ENCODE measurements at places on chromosomes 3 and 15.

DNA sequence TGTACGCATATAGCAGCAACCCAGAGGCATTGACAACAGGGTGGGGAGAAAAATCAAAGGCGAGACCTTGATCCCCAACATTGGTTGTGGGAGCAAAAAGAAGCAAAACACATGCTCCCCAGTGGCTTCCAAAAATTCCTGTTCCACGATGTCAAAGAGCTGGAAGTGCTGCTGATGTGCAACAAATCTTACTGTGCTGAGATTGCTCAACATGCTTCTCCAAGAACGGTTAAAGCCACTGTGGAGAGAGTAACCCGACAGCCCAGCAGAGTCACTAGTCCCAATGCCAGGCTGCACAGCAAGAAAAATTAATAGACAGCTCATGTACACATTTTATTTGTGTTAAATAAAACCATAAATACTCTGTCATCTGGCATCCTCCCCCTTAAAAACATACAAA is 179.9 kb upstream of the PFN2 start:
- no peak for DNase-seq

GRCh38 chr15:101799665-101800064 is 3.6 kb upstream of the OR4F6 start:
- DNase-seq, result no peak

DNA sequence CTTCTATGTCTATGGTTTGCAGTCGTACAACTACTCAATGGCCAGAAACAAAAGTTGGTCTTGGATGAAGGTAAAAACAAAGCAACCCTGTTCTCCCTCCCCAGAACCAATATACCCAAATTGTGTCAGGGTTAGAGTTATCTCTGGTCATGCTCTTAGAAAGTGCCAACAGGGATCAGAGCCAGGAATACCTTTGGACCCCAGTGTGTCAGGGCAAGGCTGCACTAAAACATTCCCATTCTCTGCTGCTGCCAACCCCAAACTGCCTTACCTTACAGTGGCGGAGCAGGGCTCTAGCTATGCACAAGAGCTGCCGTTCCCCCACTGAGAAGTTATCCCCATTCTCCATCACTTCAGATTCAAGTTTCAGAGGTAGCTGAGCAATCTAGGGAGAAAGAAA is 42.4 kb upstream of the PARL start:
- DNase-seq, result no peak

GRCh38 chr3:23834082-23834870 is 28.5 kb downstream of the UBE2E1 start:
- DNase-seq, result no peak

GRCh38 chr15:99053380-99054024 is 45.9 kb upstream of the PGPEP1L start:
- DNase-seq, result no peak

GRCh38 chr15:97425596-97425995 is 534.9 kb upstream of the ARRDC4 start:
- no peak for DNase-seq

DNA sequence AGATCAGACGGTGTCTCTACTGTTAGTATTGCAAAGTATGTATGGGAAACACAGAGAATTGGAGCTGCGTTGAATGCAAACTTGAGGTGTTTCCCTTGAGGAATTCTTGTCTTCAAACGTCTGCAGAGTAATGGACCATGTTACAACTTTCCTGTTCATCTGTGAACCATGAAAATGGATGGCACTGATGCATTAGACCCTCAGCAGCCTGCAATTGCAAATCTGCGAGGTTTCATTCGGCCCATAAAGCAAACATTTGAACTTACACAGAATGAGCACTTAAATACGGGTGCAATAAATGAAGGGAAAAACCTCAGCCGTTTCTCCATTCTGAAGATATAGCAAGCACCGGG is 49.7 kb downstream of the LRRN1 start:
- no peak for DNase-seq

GRCh38 chr15:31262901-31263671 is 63.5 kb upstream of the KLF13 start:
- no peak for DNase-seq

- DNase-seq, result no peak
Measured at GRCh38 chr3:159787178-159787574, 201.5 kb upstream of the IL12A start.

GRCh38 chr3:38038447-38038911 is 529 bp upstream of the DLEC1 start:
- peak; percentile 44 for DNase-seq

- DNase-seq, result no peak
Measured at GRCh38 chr3:100319951-100320350, 14.6 kb upstream of the NIT2 start.
